Skin of body (tissue), 3 donors: ENCODE measurements at places on chromosomes 2 and 18. TPM values are rescaled to one million over a fixed set of nuclear protein-coding genes. Genes with fewer than 3 reads are reported as not detected.

HOXD13 gene
- not detected for total RNA-seq

BCL2 gene
- 32.2 TPM for total RNA-seq

IL1B gene
- total RNA-seq: 2.4 TPM

CGREF1 gene
- total RNA-seq: 6.7 TPM

NETO1 gene
- 0.10 TPM for total RNA-seq

FBXO41 gene
- 0.79 TPM for total RNA-seq

FBXO48 gene
- 0.79 TPM for total RNA-seq

ERICH2 gene
- 0.79 TPM for total RNA-seq

PPM1G gene
- 33.1 TPM for total RNA-seq

KCNJ13 gene
- 0.79 TPM for total RNA-seq

MLPH gene
- 6.5 TPM for total RNA-seq

CNGA3 gene
- 0.10 TPM for total RNA-seq

TDRD15 gene
- total RNA-seq: 0.10 TPM

GAREM1 gene
- 11.6 TPM for total RNA-seq

ALPP gene
- not detected for total RNA-seq
